ENCODE measurements at places on chromosomes 6 and 20.
A peak's percentile ranks its signal among the peaks of the same experiment; 100 is the strongest.

DNA sequence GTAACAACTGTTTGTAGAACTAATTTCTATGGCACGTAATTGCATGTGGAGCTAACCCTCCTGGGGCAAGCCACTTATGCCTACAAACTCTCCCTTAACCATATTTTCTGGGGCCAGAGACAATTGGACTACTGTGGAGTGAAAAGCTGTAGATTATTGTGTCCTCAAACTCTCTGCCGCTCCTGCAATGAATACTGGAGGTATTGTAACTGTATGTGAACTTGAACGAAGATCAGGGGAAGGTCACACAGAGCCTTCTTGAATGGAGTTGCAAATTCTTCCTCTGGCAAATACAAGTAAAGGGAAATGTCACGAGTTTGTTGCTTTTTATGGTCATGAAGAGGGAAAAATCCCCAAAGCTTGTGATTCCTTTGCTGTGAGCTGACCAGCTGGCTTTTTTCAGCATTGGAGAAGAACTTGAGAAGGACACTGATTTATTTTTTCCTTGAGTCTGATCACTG, 18.2 kb downstream of the AKAP12 start:
- DNase-seq, result no peak

GRCh38 chr6:31592396-31592771, 422 bp downstream of the NCR3 start:
- no peak for DNase-seq

- no peak for DNase-seq
Measured at GRCh38 chr6:85576476-85576875, 17.2 kb downstream of the SNX14 start.

DNA sequence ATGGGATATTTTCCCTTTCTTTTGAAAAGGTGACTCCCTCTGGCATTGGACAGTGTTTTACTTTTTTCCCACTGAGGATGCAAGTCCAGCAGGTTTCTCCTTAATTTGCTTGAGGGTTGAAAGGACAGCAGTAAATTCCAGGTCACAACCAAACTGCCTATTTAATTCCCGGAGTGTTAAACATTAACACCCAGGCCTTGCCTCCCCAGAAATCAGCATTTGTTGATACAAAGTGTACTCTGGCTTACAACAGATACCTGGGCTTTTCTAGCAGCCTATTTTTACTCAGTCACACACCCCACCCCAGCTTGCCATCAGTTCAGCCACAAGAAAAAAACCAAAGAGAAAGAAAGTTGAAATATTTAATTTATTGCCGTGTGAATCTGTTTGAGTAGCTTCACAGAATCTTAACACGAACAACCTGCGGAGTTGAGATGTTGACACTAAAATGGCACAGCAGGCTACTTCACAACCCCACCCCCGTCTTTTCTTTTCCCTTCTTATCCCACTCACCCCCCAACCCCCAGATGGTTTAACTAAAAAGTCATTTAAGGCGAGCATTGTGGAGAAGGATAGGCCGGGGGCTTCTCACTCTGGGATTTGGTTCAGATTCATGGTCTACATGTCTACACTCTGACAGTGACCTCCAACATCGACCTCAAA, 45.7 kb downstream of the MYLIP start:
- no peak for DNase-seq

DNA sequence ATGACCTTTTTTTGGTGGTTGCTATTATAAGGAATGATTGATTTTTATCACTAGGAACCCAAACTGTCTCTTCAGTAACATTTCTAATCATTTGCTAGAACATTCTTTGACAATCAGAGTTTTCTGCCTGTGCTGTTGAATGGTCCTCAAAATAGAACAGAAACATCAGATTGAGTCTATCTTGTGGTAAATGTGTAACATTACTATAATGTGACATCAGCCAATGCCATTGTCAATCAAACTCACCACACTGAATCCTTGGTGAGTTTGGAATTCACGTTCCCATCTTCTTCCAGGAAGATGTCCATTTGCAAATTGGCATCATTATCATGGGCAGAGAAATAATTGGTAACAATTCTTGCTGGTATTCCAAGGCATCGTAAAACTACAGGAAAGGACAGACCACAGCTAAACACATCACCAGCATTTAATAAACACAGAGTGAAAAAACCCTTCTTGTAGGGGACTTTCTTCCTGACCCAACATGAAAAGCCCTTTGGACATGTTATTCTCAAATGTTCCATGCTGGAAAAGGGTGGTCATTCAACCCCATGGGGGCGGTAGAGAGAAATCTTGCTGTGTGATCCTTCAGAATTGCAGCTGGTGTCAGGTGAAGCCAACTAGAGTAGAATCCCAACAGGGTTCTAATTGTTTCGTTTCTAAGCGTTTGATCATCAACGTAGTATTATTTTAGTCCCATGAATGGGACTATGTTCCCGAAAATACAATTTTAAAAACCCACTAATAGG, 98.5 kb downstream of the F13A1 start:
- DNase-seq, result peak; percentile 12

GRCh38 chr6:105080279-105080678, 99.5 kb downstream of the POPDC3 start:
- DNase-seq, result no peak

DNA sequence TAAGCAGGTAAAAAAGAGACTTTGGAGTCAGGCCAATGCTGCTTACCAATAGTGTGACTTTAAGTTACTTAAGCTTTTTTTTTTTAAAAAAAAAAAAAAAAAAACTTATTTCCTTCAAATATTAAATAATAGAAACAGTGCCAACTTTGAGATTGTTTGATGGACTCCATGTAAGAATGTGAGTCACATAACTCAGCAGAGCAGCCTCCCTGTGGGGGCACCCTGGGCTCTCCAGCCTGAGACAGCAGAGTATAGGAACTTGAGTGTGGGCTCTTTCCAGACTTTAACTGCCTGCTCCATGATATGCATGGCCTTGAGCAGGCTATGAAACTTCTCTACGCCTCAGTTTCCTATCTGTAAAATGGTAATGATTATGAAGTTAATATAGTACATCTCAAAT, 113.3 kb upstream of the SAMD5 start:
- no peak for DNase-seq

- no peak for DNase-seq
Measured at GRCh38 chr6:33156561-33156960, 35.7 kb downstream of the COL11A2 start.

DNA sequence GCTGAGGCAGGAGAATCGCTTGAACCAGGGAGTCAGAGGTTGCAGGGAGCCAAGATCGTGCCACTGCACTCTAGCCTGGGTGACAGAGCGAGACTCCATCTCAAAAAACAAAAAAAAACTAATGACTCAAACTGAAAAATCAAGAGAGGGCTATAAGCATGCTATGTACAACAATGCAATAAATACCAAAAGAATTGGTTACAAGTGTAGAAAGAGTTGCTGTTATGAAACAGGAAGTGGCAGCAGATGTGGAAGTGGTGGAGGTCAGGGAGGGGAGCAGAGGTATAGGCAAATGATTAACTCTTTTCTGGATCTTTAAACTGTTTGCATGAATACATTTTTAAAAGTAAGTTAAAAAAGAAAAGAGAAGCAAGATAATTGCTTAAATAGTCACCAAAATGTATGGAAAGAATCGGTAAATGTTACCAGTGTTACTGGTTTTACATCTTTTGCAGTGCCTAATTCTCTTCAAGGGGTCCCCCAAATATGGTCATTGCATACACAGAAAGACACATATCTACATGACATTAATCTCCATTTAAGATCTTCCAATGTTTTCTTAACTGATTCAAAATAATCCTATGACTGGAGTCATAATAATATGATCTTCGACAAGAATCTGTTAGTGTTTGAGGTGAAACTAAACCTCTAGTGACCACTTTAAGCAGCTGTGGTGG, 15.0 kb downstream of the CALHM6 start:
- no peak for DNase-seq

DNA sequence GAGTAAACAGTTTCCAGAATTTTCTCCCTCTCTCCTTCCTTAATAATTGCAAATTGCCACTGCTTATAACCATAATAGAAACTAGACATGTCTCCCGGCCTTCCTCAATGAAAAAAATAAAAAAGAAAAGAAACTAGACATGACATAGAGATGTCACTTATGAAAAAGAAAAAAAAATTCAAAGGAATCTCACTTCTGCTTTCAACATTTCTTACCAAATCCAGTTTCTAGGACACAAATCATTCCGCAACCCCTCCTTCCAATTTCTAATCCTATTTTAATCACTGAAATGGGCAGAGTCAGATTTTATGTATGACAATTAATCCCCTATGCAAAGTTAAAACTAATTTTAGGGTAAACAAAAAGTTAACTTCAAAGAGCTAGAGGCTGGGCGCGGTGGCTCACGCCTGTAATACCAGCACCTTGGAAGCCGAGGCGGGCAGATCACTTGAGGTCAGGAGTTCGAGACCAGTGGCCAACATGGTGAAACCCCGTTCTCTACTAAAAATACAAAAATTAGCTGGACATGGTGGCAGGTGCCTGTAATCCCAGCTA, 40.1 kb upstream of the EEF1A1 start:
- DNase-seq, result no peak

DNA sequence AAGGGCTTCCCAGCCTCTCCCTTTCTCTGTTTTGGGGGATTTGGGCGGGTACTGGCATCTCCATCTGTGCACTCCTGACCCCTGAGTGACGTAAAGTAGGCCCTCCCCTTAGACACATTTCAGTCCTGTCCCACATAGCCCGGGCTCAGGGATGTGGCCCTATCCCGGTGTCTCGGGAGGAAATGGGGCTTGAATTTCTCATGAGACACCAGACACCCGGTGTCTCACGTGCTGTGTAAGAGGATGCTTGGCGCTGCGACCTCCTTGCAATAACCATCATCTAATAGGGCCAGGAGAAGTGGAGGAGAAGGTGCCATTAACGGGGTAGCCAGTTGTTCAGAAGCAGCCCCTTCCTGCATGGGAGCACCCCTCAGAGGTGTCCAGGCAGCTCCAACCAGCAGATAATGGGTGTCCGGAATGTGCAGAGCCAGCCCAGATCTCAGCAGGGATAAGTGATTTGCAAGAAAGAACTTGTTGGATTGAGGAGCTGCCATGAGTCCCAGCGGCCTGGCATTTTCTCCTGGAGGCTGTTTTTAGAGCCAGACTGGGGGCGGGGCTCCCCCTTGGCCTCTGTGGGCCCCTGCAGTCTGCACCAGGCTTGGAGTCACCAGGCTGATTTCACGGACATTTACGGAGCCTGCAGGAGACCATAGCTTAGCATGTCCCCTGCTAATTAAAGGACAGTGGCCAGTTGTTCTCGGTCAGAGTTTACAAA, 372.0 kb downstream of the PREX1 start:
- no peak for DNase-seq

DNA sequence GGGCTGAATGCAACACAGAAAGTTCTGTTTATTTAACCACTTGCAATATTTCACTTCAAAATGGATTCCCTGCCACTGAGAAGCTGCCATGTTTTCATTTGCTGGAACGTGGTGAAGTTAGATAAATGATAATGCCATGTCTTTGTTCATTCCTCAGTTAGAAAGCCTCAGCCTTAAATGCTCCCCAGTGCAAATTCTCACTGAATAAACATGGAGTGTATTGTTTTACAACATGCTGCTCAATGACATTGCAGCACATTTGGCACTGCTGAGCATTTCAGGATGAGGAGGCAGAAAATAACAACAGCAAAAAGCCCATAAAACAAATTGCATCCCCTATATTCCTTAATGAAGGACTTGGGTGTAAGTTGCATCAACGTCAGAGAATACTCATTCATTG, 913.8 kb upstream of the FLRT3 start:
- no peak for DNase-seq

DNA sequence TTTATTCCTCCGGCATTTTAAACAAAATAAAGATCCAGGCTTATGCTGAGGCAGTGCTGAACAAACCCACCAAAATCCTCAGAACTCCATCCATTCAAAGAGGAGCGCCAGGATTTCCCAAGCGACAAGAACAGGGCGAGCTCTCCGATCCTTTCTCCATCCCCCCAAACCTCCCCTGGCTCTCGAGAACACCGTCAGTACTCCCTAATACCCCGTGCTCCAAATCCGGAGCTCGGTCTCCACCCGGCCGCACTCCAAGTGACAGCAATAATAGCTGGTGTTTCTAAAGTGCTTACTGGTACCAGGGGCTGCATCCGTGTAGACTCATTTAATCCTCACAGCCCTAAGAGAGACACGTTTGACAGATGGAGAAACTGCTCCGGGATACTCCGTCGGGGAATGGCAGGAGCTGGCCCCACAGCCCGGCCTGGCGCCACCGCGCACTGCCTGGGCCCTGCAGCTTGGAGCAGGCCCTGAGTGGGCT, 277.1 kb upstream of the QKI start:
- DNase-seq, result no peak

DNA sequence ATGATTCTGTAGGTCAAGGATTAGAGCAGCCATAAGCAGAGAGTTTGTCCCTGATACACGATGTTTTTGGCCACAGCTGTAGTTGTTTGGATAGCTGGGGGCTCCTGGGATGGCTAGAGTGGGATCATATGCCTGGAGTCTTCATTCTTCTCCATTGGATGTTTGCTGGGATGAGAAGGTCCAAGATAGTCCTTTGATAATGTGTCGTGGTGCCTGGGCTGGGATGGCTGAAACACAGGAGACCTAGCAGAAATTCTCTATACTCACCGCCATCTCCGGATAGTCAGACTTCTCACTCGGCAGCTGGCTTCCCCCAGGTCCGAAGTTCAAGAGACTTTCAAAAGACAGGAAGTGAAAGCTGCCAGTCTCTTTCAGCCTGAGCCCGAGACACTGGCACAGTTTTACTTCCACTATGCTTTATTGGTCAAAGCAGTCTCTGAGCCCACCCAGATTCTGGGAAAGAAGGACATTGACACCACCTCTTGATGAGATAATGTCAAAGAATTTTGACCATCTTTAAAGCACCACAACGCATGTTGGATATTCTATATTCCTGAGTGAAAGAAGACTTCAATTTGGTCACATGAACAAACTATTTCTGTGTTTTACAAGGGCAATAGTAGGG, 16.0 kb downstream of the MARCKS start:
- DNase-seq, result peak; percentile 88

GRCh38 chr6:30893001-30893591, 8.8 kb downstream of the DDR1 start:
- no peak for DNase-seq

DNA sequence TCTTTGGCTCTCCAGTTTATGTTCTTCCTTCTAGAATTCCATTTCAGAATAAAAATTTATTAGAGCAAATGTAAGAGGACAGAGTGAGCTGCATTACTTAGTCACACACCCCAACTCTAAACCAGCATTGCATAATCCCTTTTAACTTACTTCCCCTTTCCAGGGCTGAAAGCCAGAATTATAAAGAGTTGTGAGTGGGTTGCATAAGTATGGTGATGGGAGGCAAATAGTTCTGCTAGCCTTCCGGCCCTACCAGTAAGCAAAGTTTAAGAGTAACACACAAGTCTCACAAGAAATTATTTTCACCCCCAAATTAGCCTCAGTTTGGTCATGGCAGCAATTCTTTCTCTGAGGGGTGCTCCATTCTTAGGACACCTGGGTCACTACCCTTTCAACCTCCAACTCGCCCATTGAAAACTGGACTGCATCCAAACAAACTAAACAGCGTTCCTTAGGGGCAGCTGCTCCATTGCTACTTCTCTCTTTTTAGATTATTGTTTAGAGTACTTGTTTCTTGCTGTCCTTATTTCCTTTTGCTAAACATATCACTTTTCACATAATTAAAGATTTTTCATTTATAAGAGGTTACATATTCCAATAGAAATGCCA, 1.6 kb downstream of the KIAA0408 start:
- DNase-seq, result no peak

- no peak for DNase-seq
Measured at GRCh38 chr6:33843131-33844121, 39.6 kb upstream of the MLN start.

Data from ACHN (cell line).